Natural killer cell (primary cell): ENCODE measurements at places on chromosomes 5 and 9. TPM values are rescaled to one million over a fixed set of nuclear protein-coding genes. Genes with fewer than 3 reads are reported as not detected.

DNA sequence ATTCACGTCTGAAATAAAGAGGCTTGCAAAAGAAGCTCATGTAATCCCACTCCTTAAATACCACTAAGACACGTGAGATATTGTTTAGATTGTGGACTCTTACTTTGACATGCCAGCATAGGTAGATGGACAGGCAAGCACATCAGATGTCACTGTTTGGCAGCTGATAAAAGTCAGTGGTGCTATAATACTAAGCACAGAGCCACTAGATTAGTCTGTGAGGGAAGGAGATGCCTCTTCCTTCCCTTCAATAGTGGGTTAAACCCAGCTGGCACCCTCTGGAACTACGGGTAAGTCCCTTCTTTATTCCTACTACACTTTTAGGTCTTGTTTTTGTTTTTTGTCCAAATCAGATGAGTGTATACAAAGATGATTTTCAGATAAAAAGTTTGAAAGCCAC is at the start of gene MYOT:
Gene MYOT, plus strand, starts transcription at position 197 of the 400 bp plus-strand sequence. CDS start 2,792 bp downstream, outside the sequence.
- DNase-seq: no peak

Gene ANKRD55
- 0.88 TPM for total RNA-seq

DNA sequence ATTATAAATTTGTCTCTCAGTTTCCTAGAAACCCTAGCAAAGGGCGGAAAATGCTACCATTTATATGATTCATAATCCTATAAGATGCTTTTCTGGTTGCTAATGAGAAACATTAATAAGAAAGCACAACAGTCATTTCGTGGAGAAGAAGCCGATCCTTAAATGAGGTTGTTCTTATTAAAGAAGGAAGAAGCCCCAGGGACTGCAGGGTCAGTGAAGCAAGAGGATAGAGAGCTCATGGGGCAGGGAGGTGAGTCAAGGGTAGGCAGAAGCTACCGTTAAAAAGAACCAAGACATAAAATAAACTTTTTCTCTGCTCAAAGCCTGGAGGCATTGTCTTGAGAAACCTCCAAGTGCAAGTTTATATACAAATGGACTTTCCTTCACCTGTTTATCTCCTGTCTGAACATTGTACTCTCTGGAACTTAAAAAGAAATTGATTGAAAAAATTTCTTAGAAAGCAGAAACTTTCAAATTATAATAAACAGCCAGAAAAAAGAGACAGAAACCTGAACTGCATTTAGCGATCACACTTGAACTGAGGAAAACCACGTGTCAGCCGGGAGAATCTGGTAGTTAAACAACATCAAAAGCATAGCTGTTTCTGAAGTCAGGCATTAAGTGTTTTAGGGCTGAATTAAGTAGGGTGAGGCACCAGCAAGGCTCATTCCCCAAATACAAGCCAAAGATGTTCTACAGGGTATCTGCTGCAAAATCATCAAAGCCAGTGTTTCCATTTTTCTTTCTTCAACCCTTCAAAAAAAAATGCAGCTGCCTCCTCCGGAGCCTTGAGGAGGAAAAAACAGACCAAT is 21.9 kb downstream of the HTR4 start:
- peak; percentile 17 for DNase-seq

DNA sequence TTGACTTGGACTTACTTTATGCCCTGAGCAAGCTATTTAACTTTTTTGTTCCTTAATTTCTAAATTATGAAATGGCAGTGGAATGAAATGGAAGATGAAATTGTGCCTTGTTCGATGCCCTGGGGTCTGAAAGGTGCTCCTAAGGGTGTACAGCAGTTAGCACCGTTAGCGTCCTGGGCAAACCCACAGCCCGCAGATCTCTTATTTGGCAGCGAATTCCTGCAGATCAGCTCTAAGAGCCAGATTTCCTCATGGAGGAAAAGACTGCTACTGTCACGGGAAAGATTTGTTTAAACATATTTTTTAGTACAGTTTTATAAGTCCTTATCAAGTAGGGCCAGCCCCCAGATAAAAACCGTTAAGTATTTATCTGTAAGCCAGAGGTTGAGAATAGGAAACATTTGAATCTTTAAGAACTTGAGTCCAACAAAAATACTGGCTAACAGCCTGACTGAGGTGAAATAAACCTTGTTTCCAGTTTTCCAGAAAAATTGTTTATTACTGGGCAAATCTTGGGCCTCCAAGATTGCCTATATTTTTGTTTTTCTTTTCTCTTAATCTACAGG is 216.5 kb upstream of the DMRT1 start:
- no peak for DNase-seq

DNA sequence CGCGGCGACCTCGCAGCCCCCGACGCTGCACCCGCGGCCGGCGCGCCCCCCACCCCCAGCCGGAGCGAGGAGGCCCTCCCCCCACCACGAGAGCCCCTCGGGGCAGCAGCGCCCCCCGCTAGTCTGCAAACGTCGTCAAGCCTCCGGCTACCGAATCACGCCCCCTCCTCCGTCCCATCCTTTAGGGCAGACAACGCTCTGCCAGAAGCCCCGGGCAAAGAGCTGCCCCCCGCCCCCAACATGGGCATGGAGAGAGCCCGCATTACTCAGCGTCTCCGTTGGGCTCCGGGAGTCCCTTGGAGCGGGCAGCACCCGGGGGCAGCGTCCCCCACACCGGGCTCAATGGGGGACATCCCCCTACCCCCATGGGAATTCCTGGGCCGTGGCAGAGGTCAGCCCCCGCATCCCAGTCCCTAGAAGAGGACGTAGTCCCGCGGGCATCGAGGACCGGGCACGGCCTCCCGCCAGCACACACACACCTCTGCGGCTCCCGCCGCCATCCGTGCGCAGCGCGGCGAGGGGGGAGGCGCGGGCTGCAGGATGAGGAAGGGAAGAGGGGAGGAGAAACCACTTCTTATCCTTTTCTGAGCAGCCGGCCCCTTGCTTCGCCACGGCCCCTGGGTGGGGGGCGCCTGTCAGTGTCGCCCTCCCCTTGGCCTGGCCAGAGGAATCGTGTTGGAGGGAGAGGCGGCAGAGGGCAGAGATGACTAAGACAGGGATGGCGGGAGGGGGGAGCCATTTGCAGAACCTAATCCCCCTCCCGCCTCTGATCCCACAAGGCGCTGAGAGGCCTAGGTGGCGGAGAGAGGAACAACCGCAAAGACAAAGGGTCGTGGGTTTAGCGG is 750 bp downstream of the DNM1 start:
- DNase-seq: no peak

Gene SRD5A1
- total RNA-seq: 6.5 TPM

Gene AGXT2
- not detected for total RNA-seq

DNA sequence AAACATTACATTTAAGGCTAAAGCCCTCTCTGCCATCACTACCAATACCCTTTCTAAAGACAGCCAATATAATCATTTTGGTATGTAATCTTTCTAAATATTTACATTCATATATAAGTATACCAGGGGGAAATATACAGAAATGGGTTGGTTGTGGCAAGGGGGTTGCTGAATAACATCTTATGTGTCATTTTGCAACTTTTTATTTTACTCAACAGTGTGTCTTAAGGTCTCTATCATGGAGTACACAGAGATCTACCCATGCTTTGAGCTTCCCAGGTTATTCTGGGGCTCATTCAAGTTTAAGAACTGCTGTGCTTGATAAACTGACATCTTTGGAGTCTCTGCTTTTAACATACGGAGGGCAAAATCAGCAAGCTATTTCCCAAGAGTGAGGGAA is 7.4 kb upstream of the FAT2 start:
- no peak for DNase-seq

- no peak for DNase-seq
These were observed 64.3 kb downstream of the MLLT3 start for GRCh38 chr9:20557890-20558565.

GRCh38 chr9:84301851-84302250 is 38.7 kb downstream of the SLC28A3 start:
- DNase-seq: no peak

GRCh38 chr5:169826618-169827017 is 153.7 kb downstream of the INSYN2B start:
- no peak for DNase-seq

- DNase-seq: no peak
These were observed 48.9 kb downstream of the GNAQ start for GRCh38 chr9:77982581-77983319.

GRCh38 chr5:93186076-93186682 is 394.8 kb downstream of the NR2F1-AS1 start:
- DNase-seq: no peak

Gene TMEFF1
- not detected for total RNA-seq

- no peak for DNase-seq
These were observed 12.2 kb downstream of the TRAF1 start for GRCh38 chr9:120914396-120914795.

GRCh38 chr9:88818495-88819201 is 172.6 kb upstream of the S1PR3 start:
- no peak for DNase-seq

DNA sequence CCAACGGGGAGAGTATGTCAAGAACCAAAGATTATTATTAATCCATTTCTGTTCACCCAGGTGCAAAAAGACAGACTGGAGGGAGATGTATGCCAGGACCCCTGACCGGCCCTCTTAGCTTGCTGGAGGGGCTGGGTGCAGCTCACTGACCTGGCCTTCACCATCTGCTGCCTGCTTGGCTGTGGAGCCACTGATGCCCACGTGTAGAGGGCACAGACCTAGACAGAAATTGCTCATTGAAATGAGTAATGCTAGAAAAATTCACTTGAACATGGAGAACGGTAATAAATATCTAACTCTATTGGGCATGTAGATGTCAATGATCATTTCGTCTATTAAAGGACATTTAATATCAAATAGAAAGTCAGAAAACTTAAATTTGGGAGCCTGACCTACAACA is 58.8 kb upstream of the ERCC6L2 start:
- no peak for DNase-seq

Gene PCDHGA4
- not detected for total RNA-seq

Gene FOXI1
- total RNA-seq: 0.18 TPM

DNA sequence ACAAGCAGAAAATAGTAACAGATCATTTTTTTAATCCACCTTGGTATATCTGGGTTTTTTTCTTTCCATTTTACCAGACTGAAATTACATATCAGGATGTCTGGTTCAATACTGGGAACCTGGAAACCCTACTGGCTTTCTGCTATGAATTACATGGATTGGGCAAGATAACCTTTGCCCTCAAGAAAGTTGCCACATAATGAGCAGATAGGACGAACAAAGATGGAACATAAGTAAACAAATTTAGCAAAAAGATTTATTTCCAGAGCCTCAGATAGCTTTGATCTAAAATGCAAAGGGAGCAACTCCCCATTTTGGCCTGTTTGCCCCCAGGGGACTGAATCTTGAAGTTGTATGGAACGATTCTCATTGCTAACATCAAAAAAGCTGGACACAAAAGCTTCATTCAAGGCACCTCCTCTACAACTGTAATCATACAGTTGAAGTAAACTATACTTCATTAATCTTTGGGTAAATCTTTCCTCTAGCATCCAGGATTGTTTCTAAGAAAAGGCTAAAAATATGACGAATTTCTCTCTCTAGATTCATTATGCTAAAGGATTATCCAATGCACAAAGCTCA is 131.6 kb upstream of the PTGER4 start:
- no peak for DNase-seq

- DNase-seq: no peak
These were observed 210.6 kb downstream of the PAX5 start for GRCh38 chr9:36823466-36823865.

Gene SPINK5
- total RNA-seq: not detected

DNA sequence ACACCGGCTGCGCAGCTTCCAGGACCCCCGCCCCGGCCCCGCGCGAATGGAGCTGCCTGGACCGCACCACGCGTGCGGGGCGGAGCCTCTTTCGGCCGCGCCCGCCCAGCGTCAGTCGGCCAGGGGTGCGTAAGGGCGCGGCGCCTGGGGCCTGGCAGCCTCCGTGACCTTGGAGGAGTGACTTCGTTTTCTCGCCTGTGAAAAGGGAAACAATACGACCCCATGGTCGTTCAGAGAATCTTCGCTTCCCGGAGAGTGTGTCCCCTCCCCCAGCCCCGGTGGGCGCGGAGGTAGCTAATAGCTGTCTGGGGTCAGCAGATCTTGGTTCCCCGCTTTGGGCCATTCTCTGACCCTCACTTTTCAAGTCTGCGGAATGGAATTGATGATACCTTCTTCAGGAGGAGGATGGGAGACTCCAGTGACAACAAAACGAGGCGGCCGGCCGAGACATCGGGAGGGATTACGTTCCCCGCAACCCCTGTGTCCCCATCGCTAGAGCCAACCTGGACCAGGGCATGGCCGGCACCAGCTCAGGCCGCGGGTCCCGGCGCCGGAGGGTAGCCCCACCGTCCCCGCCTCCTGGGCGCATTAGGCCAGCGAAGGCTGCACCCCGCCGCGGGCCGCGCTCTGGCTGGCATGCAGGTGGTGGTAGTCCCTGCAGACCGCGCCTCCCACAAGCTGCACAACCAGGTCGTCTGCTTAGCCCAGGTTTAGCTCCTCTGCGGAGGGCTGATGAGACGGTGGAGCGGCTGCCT is 5.5 kb upstream of the CDHR2 start:
- peak; percentile 66 for DNase-seq

Gene DPYSL3
- total RNA-seq: not detected

DNA sequence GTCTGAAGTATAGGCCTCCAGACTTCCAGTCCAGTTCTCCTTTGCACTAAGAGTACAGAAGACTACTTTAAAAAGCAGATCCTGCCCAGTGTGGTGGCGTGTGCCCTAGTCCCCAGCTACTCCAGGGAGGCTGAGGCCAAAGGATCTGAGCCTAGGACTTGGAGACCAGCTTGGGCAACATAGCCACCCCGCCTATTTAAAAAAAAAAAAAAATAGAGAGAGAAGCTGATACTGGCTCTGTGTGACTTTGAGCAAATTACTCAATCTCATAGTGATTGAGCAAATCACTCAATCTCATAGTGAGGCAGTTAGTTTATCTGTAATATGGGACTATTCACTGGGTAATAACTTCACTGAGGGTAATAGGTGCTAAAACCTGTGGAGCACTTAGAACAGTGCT is 43.6 kb upstream of the KDM4C start:
- no peak for DNase-seq

Gene RABL6
- 72.7 TPM for total RNA-seq

DNA sequence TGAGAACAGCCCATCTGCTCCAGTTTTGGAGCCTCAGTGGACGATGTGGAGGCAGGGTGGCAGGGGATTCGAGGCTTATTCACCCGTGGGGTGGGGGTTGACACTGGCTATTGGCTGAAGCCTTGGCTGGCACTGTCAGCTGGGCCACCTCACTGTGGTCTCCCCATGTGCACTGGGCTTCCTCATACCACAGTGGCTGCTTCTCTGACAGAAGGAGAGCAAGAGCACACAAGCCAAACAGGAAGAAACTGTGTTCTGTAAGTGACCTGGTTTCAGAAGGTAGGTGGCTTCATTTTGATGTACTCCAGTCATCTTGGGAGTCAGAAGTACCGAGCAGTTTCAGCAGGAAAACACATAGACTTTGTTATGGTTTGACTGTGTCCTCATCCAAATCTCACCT is 24.7 kb upstream of the CTNND2 start:
- DNase-seq: no peak

DNA sequence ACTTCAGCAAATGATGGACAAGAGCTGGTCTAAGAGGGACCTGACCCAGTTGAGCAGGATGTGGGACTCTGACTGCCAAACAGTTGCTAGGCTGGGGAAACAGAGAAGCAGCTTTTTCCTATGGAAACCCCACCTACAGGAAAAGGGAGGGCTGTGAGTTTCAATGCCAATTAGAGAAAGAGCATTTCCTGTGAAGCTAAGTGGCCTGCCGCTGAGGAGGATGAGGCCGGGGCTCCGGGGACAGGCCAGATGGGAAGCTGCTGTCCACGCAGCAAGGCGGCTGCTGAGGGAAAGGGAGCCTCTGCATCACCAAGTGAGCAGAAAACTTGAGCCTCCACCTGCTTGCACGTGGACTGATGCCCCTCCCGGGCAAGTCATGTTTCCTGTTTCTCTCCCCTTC is at the start of gene PCDH12:
Gene PCDH12, minus strand, starts transcription at position 90 of the 400 bp plus-strand sequence. CDS start 351 bp downstream, outside the sequence.
- peak; percentile 23 for DNase-seq

- DNase-seq: no peak
These were observed 2.0 kb downstream of the NR2F1-AS1 start for GRCh38 chr5:93578813-93579691.
